Regular cardiac myocyte (primary cell): ENCODE measurements at places on chromosomes 2 and 18. TPM values are rescaled to one million over a fixed set of nuclear protein-coding genes. Genes with fewer than 3 reads are reported as not detected.

Gene DSG4
- total RNA-seq: not detected in 2 replicates

Gene AGAP1
- 13.0 and 14.1 TPM in 2 replicates for total RNA-seq

Gene MEP1B
- total RNA-seq: under 0.01 TPM in 1 of 2 replicates, not detected in the other

Gene LOXHD1
- total RNA-seq: not detected in 2 replicates

Gene TSPYL6
- not detected in 2 replicates for total RNA-seq

Gene MGAT4A
- 0.28 and 0.58 TPM in 2 replicates for total RNA-seq

Gene LAMA1
- total RNA-seq: 37.4 and 91.6 TPM in 2 replicates

Gene MBD1
- total RNA-seq: 56.0 and 59.5 TPM in 2 replicates

Gene CCDC74B
- 1.5 and 2.3 TPM in 2 replicates for total RNA-seq

Gene ACADL
- total RNA-seq: under 0.01 TPM in 1 of 2 replicates, not detected in the other

Gene HRH4
- under 0.01 and 0.28 TPM in 2 replicates for total RNA-seq

Gene UPP2
- 0.28 TPM in 1 of 2 replicates, not detected in the other for total RNA-seq

Gene CCDC150
- 3.9 and 6.7 TPM in 2 replicates for total RNA-seq

Gene KCTD1
- 9.0 and 11.9 TPM in 2 replicates for total RNA-seq

Gene CNTNAP5
- under 0.01 TPM in 2 replicates for total RNA-seq

Gene VIT
- 0.19 and 0.85 TPM in 2 replicates for total RNA-seq

Gene CABLES1
- 14.6 and 18.6 TPM in 2 replicates for total RNA-seq

Gene ANKRD23
- total RNA-seq: 0.77 and 0.85 TPM in 2 replicates

Gene GPAT2
- 7.6 and 37.0 TPM in 2 replicates for total RNA-seq

Gene DIPK1C
- total RNA-seq: not detected in 2 replicates

Gene MYO5B
- total RNA-seq: 0.28 and 0.38 TPM in 2 replicates

Gene IL1RL2
- 1.7 and 2.3 TPM in 2 replicates for total RNA-seq

Gene RFTN2
- 0.58 and 3.7 TPM in 2 replicates for total RNA-seq

Gene CTLA4
- under 0.01 and 1.7 TPM in 2 replicates for total RNA-seq

Gene POLE4
- 15.5 and 24.5 TPM in 2 replicates for total RNA-seq

Gene SLC23A3
- 0.58 and 1.7 TPM in 2 replicates for total RNA-seq

Gene WNT10A
- under 0.01 and 0.19 TPM in 2 replicates for total RNA-seq

Gene MROH2A
- total RNA-seq: not detected in 2 replicates

Gene ESPNL
- total RNA-seq: 0.58 and 5.4 TPM in 2 replicates

Gene SERPINB12
- not detected in 2 replicates for total RNA-seq

Gene TUBB6
- total RNA-seq: 680 and 1,374 TPM in 2 replicates

Gene SERPINB3
- not detected in 2 replicates for total RNA-seq

Gene SLC5A7
- not detected in 2 replicates for total RNA-seq

Gene PTH2R
- total RNA-seq: not detected in 2 replicates

Gene TTLL4
- total RNA-seq: 2.8 and 8.1 TPM in 2 replicates

Gene CCDC74A
- 5.0 and 15.2 TPM in 2 replicates for total RNA-seq

Gene MLPH
- 7.6 and 24.7 TPM in 2 replicates for total RNA-seq
